ENCODE measurements at places on chromosomes 12 and 14.

DNA sequence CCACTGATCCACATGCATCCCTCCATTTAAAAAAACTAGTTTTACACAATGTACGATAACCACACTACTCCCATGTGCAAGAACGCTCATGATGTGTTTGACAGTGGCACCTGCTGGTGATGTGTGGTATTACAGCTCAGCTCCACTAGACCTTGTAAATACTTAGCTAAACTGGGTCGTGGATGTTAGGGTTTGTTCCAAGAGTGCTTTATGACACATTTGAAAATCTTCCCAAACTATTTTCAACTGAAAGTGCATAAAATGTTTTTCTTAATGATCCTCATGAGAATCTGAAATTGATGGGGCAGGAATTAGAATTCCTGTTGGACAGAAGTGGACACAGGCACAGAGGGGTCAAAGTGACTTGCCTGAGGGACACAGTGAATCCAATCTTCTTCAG lies 99.2 kb downstream of the SCARB1 start:
- peak; percentile 39 for DNase-seq

- no peak for DNase-seq
Measured at GRCh38 chr12:71865166-71865713, 25.7 kb downstream of the TBC1D15 start.

DNA sequence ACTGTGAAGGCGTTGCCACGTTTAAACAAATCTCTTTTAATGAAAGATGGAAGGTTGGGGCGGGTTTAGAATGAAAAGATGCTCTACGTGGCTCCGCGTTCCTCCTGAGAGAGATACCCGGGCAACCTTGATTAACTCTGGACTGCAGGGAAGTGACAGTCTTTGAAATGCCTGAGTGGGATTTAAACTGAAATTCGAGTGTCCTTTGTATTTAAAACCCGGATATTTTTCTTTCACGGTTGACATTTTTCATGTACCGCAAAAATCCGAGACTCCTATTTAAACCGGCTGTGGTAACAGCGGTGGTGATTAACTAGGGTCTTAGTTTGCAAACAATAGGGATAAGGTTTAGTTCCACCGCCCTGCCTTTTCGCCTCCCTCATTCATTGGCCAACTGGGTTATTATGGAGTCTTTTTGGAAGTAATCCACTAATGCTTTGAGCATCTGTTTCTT lies 707 bp downstream of the G2E3 start:
- no peak for DNase-seq

DNA sequence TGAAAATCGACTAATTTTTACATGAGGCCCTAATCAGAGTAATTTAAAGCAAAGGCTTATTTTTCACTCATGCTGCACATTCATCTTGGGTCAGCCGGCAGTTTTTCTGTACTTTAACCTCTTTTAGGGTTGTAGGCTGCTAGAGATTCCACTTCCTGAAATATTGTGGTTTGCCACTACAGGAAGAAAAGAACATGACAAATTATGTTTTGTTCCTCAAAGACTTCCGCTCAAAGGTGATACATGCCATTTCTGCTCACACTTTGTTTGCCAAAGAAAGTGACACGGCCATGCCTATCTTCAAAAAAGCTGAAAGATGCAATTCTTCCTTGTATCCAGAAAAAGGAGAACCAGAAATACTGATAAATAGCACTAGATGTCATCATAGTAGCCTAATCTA lies 183.4 kb upstream of the PPFIA2 start:
- no peak for DNase-seq

DNA sequence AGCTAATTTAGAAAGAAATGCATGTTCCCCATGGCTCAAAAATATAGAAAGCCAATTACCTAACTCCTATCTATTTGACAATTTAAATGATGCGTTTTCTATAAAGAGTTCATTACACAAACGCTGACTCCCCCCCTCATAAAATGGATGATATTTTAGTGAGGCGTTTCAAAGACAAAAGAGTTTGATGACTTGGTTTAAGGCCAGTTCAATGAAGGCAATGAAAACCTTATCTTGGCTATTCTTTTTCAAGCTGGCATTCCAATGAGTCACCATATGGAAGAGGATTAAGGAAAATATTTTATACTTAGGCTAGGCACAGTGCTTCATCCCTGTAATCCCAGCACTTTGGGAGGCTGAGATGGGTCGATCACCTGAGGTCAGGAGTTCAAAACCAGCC lies 62.7 kb downstream of the HMGA2 start:
- no peak for DNase-seq

- no peak for DNase-seq
Measured at GRCh38 chr12:50285253-50285652, 1.9 kb upstream of the LIMA1 start.

DNA sequence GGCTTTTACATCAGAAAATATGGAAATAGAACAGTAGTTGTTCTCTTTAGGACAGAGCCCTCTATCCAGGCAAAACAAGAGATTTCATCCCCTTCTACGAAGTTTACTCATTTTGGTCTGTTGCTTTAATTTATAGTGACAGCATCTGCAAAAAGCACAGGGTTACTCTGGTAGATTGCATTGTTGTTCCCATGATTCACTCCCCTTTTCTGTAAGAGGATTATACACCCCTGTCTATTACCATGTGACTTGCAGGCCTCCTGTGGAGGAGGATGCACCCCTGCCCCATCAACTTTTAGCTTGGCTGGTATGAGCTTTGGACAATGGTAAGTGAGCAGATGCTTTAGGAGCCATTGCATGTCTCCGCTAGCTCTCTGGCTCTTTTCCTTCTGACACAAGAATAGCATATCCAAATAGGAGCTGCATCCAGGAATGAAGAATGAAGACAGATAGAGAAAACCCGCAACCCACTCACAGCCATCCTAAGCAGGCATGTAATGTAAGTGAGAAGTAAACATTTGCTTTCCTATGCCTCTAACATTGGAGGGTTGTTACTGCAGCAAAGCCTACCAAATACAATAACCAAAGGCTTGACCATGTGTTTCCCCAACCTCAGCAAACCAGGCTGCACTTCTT lies 304.2 kb downstream of the AKAP6 start:
- no peak for DNase-seq

DNA sequence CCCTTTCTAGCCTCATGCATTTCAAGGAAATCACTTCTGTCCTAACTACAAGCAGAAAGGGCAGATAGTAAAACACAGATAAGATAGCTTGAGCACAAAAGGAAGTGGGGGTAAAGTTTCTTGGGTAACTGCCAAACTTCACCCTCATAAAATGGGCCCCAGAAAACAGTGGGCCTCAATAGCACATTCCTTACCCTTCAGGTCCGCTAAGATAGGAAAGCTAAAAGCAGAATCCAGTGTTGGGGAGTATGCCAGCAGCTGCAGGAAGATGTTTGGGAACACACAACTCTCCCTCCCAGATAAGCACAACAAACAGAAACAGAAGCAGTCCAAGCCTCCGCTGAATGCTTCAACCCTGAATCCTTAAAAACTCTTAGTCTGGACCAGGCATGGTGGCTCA lies 110.9 kb upstream of the MGAT4C start:
- no peak for DNase-seq

All from activated CD4-positive, alpha-beta T cell treated with anti-CD3 and anti-CD28 coated beads, Interleukin-2, amount 50 U/mL, for 4 hours (primary cell).